Lung microvascular endothelial cell (primary cell): ENCODE measurements at places on chromosomes 3 and 15. TPM values are rescaled to one million over a fixed set of nuclear protein-coding genes. Genes with fewer than 3 reads are reported as not detected.

The RAB6B gene
- 0.65 and 2.2 TPM in 2 replicates for total RNA-seq

- no peak for DNase-seq
Measured at GRCh38 chr3:123672429-123673146, 87.7 kb upstream of the HACD2 start.

DNA sequence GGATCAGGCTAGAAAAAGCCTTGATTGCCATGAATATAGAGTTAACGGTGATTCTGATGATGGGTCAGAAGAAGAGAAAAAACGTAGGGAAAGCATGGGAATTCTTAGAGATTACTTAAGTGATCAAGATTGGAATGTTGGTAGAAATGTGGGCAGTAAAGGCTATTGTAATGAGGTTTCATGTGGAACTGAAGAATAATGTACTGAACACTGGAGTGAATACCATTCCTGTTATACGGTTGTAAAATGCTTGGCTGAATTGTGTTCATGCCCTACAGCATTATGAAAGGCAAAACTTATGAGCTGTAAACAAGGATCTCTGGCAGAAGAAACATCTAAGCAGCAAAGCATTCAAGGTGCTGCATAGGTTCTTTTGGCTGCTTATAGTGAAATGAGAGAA is 414.1 kb upstream of the CBLB start:
- DNase-seq = no peak

- no peak for DNase-seq
Measured at GRCh38 chr3:37237252-37237651, 62.9 kb upstream of the LRRFIP2 start.
